ENCODE measurements at places on chromosomes 4 and X.
A peak's percentile ranks its signal among the peaks of the same experiment; 100 is the strongest.

DNA sequence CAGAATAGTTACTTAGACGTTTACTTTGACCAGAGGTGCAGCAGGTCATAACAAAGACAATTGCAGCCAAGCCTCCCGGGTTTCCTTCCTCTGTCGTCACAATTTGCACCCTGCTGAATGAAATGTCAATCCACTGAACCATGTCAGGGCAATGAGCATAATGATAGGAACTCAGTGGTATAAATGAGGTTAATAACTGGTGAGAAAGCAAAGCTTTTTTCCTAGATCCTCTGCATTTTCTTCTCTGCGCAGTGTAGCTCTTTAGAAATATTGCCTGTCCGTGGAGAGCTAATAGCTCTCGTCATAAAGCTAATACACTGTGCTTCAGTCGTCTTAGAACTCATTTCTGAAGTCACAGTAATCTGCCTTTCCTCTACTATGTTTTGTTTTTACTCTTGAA is 1960.1 kb upstream of the ADGRL3 start:
- no peak for DNase-seq

- no peak for DNase-seq
Observed at GRCh38 chrX:54085666-54086065, 41.4 kb upstream of the PHF8 start.

- no peak for DNase-seq
Observed at GRCh38 chr4:53100501-53101190, 238.5 kb downstream of the RASL11B start.

DNA sequence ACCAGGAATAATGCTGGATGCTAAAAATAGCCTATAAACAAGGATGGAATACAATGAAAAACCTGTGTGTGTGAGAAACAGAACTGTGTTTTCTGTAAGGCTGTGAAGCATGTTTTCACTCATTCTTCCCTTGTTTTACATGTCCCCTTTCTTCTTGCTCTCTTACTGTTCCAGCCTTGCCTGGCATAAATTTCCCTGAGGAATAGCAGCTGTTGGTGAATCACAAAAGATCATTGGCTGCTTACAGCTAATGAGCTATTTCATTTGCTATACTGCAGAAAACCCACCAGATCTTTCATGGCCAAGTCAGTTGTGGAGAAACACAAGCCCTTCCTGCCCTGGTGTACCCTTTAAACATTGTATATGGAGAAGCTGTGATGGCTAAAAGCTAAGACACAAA is 91.1 kb downstream of the LDB2 start:
- no peak for DNase-seq

DNA sequence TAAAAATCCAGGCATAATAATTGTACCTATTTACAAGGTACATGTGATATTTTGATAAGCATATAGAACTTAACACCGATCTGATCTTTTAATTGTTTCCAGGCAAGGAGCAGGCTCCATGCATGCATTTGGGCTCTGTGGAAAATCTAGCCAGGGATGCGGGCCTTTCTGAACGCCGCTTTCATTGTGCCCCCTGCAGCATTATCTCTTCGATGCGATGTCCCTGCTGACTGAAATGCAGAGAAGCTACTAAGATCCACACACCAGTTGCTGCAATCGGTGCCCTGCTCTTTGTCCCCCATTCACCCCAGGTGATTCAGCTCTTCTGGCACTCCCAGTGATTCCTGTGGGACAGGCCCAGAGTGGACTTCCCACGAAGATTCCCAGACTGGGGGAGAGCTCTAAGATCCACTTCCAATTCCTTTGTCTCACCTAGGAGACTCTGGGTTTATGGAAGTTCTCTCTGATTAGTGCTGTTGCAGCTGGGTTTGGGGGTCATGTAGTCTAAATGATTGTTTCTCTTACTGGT is 254.3 kb upstream of the AGA start:
- no peak for DNase-seq

DNA sequence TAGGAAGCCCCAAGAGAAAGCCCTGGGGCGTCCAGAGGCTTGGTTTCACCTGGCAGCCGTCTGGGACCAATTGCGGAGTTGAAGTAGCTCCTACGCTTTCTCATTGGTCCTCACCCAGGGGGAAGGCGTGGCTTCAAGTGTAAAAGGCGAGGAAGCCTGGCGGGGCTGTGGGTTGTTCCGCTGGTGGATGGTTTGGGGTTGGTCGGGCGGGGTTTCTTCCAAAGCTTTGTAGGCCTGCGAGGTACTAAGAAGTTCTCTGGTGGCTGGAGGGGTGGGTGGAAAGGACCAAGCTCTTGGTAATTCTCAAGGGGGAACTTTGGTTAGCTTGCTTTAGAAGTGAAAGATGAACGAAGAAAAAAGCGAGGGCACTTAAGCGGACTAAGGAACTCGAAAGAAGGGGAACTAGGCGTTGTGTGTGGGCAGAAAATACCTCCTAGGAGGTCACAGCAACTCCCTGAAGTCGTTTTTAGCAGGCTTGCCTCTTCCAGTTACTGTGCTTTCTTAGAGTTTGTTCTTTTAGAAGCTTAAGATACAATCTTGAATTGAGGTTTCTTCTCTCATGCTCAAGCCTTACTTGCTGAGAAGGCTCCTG is 36.6 kb downstream of the CCNG2 start:
- no peak for DNase-seq

DNA sequence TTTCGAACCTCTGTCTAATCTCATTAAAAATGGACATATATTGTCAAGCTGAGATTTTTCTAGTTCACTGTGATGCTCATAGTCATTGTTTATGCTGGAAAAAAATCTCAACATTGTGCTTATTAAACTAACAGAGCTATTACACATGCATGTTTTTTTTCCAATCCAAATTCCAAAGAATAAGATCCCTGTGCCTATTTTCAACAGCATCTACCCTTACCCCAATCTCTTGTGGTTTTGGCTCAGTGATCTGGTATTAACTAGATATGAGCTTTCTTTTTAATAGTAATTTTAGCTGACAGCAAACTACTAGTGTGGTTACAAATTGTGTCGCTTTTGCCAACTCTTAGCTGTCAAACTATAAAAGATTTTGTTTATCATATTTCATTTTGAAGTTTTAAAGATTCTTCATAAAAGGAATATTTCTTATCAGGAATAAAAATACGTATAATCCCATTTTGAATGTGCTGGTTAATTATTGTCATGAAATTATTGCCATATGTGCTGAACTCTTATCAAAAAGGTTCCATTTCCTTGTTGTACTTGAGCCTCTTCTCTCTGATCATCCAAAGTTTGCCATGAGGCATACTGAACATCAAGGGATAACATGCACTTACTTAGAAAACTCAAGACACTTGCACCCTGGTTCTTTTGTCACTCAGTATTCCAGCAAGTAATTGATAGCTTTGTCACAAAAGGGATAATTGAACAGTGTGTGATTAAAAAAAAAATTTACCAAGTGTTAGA is 241.2 kb downstream of the ARHGAP24 start:
- DNase-seq: no peak

DNA sequence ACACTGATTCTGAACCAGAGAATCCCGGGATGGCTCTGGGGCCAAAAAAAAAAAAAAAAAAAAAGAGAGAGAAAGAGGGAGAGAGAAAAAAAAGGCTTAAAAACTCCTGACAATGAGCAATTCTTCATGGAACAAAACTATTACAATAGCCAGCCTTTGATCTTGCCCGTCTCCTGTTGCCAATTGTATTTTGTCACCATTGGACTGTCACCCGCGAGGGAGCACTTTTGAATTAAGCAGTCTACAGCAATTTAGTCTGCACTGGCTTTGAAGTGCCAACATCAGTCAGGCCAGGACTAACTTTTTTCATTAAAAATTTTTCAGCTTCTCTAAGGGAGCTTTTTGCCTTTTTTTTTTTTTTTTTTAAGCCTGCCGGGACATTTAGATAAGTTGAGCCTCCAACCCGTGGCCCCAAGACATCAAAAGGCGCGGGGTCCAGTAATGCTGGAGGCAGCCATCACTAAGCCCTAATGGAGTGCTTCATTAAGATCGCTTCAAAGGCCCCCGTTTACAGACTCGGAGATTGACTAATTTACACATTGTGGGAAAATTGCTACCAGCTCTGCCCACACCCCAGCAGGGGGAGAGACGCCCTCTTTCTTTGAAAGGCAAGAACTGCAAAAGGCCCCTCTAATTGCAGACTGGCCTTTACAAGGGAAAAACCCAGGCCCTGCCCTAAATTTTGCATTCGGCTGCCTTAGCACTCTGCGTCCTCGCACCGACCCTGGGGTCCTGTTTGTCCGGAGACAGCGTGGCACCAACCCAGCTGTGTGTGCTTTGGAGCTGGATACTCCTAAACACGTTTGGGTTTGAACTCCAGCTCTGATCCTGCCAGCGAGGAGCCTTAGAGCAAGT is 98.1 kb upstream of the MSX1 start:
- no peak for DNase-seq

DNA sequence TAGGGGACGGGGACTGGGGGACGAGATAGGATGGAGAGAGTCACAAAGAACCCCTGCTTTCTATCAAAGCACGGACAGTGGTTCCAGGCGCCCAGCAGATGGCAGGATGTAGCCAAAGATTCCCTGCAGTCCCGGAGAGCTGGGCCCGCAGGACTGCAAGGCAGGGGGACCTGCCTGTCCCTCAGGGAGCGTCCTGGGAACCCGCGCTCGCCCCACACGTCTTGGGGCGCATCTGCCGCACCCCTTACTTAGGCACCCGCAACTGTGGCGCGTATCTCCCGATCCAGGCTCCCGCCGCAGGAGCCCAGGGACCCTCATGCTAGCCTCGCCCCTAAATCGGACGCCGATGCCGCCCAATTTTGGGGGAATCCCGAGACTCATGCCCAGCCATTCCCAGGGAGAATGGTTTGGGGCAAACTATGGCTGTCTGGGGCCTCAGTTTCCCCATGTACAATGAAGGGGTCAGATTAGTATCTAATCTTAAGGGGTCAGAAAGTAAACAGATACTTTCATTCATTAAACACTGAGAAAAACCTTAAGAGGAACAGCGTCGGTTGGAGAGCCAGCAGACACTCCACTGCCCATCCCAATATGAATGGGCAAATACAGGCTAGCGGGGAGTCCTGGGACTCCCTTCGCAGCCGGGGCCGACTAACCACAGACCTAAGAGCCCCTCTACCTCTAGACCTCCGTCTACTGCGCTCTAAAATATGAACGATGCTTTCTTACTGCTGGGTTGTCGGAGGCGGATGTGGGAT is 581 bp upstream of the STK32B start:
- DNase-seq: peak; percentile 62

- DNase-seq: no peak
Observed at GRCh38 chrX:129193357-129193756, 329.9 kb downstream of the SMARCA1 start.

GRCh38 chr4:118985170-118986000 is 96.7 kb downstream of the SYNPO2 start:
- DNase-seq: no peak

GRCh38 chr4:40394236-40394635 is 59.1 kb downstream of the CHRNA9 start:
- no peak for DNase-seq

GRCh38 chr4:66639361-66639760 is 905.9 kb downstream of the CENPC start:
- no peak for DNase-seq

GRCh38 chr4:186724864-186725468 is 1.3 kb upstream of the FAT1 start:
- no peak for DNase-seq

GRCh38 chr4:80027611-80028010 is 45.4 kb downstream of the ANTXR2 start:
- no peak for DNase-seq

- no peak for DNase-seq
Observed at GRCh38 chr4:83019794-83020494, 9.3 kb upstream of the LIN54 start.

GRCh38 chr4:43244688-43245382 is 352.3 kb downstream of the GRXCR1 start:
- no peak for DNase-seq

- DNase-seq: peak; percentile 38
Observed at GRCh38 chr4:101952985-101953384, 162.5 kb downstream of the BANK1 start.

- no peak for DNase-seq
Observed at GRCh38 chr4:2071912-2072867, 13.1 kb downstream of the NAT8L start.

DNA sequence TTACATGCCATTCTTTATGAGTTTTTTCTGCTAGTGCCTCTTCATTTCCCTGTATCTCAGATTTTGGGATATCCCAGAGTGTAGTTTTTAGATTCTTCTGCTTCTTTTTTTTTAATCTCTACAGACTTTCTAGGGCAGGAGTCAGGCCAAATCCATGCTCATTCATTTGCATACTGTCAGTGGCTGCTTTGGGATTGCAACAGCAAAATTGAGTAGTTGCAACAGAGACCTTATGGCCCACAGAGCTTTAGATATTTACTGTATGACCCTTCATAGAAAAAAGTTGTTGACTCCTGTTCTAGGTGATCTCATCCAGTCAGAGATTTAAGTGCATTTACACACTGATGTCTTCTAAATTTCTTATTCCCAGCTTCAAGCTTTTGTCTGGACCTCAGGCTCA is 35.3 kb downstream of the ARFIP1 start:
- DNase-seq: no peak

GRCh38 chr4:169226565-169226964 is 44.2 kb downstream of the SH3RF1 start:
- DNase-seq: no peak

DNA sequence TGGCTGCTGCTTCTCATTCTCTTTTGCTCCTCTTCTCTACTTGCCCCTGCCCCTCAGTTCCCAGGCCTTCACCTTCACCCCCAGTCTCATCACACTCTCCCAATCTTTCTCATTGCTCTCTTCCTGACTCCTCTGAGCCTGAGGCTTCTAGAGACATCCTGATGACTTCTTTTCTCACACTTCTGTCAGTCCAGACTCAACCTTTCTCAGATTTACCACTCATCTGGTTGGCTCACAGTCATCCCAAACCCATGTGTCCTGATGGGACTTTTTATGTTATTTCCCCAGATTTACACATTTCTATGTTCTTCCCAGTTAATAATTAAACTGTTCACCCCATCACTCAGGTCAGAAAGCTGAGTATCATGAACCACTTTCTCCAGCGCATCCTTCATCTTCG is 68.0 kb downstream of the TMA16 start:
- no peak for DNase-seq

- no peak for DNase-seq
Observed at GRCh38 chr4:38333219-38333618, 330.8 kb upstream of the KLF3 start.

DNA sequence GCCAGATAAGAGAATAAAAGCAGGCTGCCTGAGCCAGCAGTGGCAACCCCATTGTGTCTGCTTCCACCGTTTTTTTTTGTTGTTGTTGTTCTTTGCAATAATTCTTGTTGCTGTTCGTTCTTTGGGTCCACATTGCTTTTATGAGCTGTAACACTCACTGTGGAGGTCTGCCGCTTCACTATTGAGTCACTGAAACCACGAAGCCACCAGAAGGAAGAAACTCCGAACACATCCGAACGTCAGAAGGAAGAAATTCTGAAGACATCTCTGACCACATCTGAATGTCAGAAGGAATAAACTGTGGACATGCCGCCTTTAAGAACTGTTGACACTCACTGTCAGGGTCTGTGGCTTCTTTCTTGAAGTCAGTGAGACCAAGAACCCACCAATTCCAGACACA is 110.5 kb downstream of the PCDH18 start:
- DNase-seq: no peak

DNA sequence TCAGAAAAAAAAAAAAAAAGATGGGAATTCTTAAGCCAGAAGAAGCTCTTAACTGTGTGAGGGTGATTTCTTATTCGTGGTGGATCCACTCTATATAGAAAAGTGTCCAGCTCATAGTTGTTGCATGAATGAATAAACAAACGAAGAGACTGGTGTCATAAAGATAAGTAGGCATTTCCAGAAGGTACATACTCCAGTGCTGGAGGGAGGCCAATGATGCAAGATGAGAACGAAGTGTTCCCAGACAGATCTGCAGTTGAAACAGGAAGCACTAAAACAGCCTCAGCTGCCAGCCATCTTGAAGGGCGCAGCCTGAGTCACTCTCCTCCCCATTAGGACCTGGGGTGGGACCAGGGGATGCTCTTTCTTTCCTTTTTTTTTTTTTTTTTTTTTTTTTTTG is 47.4 kb upstream of the HOPX start:
- DNase-seq: peak; percentile 22
